WTC11 (cell line): ENCODE measurements at places on chromosomes 7 and 10. TPM values are rescaled to one million over a fixed set of nuclear protein-coding genes. Genes with fewer than 3 reads are reported as not detected.
A peak's percentile ranks its signal among the peaks of the same experiment; 100 is the strongest.

CYP3A4 gene
- total RNA-seq = 0.32 to 0.50 TPM (median 0.33 TPM) in 3 replicates

FKBP9 gene
- total RNA-seq = 11.0 to 18.0 TPM (median 12.7 TPM) in 3 replicates

TSPAN15 gene
- 8.3 to 10.4 TPM (median 10.1 TPM) in 3 replicates for total RNA-seq

DNA sequence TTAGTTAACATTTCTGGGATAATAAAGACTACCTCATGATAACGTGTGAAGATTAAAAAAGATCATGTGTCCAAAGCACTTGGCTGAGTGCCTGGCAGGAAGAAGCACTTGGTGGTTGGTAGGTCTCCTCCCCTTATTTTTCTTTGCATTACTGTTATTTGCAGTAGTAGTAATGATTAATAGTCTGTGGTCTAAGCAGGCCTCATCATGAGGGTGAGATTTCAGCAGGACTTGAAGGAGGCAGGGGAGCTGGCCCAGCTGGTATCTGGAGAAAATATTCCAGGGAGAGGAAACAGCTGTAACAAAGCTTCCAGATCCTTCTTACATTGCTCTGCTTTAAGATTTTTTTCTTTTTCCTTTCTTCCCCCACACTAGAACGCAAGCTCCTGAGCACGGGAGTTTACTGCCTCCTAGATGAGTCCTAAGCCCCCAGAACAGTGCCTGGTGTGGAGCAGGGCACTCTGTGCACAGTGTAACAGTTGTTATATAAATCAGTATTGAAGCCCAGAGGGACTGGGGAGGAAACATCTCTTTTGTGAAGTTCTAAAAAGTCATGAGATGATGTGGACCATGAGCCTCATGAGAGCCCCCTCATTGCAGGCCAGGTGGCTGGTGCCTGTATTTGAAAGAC lies 31.1 kb upstream of the RHEB start:
- DNase-seq = no peak

KMT2E gene
- total RNA-seq = 51.4 to 52.3 TPM (median 51.8 TPM) in 3 replicates

CYP17A1 gene
- 2.1 to 4.2 TPM (median 3.0 TPM) in 3 replicates for total RNA-seq

GRCh38 chr7:117623606-117624005 lies 143.8 kb downstream of the CFTR start:
- DNase-seq = no peak

GRCh38 chr7:107596881-107597581 lies 17.0 kb downstream of the BCAP29 start:
- no peak for DNase-seq

MET gene
- 9.4 to 12.8 TPM (median 11.6 TPM) in 3 replicates for total RNA-seq

DNA sequence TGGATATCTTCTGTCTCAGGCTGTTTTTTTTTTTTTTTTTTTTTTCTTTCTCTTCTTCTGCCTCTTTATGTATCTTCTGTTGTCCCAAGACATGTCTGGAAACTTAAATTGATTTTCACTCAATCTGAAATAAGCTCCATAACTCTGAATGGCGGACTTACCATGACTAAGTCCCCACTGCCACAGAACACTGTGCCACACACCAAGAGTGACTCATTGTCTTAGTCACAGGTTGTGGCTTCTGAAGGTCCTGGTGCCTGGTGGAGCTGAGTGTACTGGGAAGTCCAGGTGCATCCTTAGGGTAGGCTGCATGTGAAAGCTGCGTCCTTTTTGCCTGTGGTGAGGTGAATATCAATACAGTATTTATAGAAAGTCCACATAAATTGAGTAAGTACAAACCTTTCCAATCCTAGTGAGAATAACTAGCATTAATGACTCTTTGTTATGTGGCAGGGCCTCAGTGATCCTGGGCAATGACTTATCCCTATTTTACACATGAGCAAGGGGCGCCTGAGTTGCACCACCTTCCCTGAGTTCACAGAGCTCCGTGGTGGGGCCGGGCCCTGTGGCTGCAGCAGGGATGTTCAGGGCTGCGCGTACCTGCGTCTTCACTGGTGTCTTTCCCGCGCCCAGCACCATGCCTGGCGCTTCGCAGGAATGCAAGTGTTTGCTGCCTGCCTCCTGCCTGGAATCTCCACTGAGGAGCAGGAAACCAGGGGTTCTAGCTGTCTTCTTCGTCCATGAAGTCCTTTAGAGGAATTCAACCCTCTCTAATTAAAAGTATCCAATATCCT lies 4.3 kb downstream of the PFKP start:
- DNase-seq = no peak

INMT gene
- 3.5 to 5.6 TPM (median 4.4 TPM) in 3 replicates for total RNA-seq

CD36 gene
- 0.25 to 1.4 TPM (median 0.34 TPM) in 3 replicates for total RNA-seq

GRCh38 chr7:97973206-97973658 lies 16.8 kb downstream of the OCM2 start:
- DNase-seq = peak; percentile 69

DNA sequence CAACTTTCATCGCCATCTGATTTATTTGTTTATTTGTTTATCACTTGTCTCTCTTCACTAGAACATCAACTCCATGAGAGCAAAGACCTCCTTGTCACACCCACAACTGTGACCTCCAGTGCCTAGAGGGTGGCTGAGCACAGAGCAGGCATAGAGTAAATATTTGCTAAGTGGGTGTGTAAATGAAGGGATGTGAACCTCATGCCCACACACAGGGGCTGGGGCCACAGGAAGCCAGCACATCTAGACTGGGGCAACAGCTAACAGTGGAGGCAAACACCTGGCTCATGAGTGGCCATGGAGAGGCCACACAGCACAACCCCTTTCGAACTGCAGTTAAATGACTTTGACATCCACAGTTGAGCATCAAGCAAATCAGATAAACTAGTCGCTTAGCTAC lies 39.8 kb downstream of the AKR1B1 start:
- DNase-seq = no peak

DNA sequence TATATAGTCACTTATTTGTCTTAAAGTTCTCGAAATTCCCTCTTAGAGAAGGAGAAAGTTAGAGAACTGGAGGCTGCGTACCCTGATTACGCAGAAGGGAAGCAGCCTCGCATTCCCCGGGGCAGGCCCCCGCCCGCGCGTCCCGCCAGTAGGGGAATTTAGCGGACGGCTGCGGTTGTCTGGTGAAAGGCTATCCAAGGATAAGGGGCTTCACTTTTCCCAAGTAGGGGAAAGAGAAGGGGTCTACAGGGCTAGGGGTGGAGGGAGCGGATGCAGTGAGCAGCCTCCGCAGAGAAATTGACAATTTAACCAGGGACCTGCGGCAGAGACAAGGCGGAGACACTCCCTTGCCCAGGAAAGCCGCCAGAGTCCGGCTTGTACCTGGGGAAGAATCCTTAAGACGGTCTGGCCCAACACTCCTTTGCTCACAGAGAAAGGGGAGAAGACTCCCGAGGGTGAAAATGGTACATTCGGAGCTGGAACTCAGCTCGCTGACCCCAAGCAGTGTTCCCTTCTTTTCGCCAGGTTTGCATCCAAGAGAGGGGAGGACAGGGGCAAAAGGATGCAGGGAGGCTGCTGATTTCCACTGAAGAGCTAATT lies 994 bp upstream of the MAGI2 start:
- DNase-seq = peak; percentile 48

GRCh38 chr7:77235276-77235675 lies 35.7 kb upstream of the FGL2 start:
- DNase-seq = no peak

PDZD7 gene
- 1.9 to 2.7 TPM (median 2.6 TPM) in 3 replicates for total RNA-seq

EGR2 gene
- 0.92 to 1.6 TPM (median 1.6 TPM) in 3 replicates for total RNA-seq

DNA sequence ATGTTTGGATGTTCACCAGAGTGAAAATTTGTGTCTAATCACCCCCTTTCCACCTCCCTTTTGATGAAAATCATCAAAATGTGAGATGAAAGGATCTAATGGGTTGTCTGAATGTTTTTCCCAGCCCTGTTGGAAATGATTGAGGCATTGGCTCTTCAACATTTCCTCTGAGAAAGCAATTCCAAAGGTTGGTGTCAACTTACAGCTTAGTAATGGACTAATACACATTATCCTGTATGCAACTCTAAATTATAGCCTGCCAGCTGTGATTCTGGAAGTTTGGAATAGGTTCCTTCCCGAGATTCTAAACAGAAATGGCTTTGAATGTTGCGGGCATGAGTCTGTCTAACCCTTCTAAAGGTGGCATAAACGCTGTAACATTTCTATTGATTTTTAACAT lies 152.9 kb downstream of the DYNC1I1 start:
- DNase-seq = no peak

GRCh38 chr10:17821893-17822292 lies 12.7 kb downstream of the MRC1 start:
- DNase-seq = no peak

DNA sequence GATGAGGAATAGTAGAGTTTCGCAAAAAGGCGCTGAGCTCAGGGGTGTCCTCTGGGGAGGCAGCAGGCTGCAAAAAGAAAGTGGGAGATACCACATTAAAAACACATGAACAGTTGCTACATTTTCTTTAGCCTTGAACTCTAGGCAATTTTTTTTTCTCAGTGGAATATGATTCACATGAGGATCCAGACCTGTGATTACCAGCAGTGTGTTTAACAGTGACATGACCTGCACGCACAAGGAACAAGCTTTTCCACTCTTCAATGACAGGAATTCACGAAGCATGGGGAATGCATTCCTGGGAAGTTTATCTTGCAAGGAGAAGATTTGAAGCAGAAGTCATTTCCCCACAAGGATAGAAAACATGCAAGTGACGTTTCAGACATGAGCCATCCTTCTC lies 161.6 kb downstream of the ITGA8 start:
- no peak for DNase-seq

GALNT17 gene
- total RNA-seq = 61.1 to 70.0 TPM (median 67.9 TPM) in 3 replicates

HYAL4 gene
- not detected in 3 replicates for total RNA-seq

GRCh38 chr7:47034180-47034579 lies 547.7 kb downstream of the TNS3 start:
- no peak for DNase-seq

- DNase-seq = no peak
Measured at GRCh38 chr10:103713676-103714075, 141.7 kb downstream of the SH3PXD2A start.

GRCh38 chr7:100818366-100818765 lies 9.0 kb downstream of the EPHB4 start:
- DNase-seq = no peak
